Large intestine (tissue), 12 donors: ENCODE measurements at places on chromosomes 5 and 9.
A peak's percentile ranks its signal among the peaks of the same experiment; 100 is the strongest.

GRCh38 chr5:175747539-175748060, 89.7 kb downstream of the HRH2 start:
- DNase-seq: no peak

- no peak for DNase-seq
Measured at GRCh38 chr5:126093718-126094117, 329.5 kb upstream of the GRAMD2B start.

DNA sequence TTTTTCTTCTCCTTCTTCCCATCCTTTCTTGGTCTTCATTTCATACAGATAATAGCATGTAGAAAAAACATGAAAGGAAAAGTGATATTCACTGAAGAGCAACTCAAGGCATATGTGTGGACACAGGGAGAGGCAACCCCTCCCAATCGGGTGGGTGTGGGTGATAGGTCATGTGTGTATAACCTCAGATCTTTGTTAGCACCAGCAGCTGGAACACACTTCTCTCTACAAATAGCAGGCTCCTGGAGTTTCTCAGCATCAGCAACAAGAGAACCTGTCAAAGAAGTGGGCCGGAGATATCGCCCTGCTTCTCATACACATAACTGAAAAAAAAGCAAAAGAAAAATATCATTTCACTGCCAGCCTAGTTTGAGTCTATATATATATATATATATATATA, 426.4 kb downstream of the DTWD2 start:
- no peak for DNase-seq

DNA sequence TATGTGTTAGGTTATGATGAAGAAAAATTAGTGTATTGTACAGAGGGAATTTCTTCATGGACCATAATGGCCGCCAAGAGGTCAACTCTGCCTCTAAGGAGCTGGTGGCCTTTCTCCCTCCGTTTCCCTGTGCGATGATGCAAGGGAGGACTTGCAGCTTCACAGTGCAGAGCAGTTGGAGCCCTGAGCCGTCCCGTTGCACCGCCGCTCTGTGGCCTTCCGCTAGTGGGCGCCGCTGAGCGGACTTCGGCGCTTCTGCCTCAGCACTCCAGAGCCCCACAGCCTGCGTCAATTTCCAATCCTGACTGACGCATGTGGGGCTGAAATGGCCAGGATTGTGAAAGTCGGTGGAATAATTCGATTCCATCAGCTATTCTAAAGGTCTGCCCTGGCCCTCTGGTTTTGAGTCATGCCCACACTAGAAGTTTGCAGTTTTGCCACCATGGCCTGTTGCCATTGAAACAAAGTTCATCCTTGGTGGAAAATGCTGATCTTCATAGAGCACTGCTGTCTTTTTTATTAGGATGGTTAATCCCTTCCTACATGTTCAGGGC, 22.7 kb upstream of the LECT2 start:
- DNase-seq: peak; percentile 68

DNA sequence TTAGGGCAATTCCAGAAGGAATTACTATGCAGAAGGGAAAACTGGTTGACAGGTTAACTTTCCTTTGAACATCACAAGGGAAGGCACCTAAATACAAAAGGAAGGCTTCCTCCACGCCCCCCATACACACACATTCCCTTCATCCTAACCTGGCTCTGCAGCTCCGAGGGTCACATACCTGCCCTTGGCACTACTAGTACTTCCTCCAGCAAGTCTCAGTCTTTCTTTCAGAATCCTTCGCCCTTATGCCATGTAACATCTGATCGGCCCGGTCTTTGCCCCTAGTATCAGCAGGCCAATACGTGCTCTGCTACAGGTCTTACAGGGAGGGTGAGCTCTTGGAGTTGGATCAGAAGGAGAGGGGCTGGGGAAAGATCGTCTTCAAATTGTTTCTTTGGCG, 1.6 kb upstream of the MARCHF6 start:
- DNase-seq: peak; percentile 54

- DNase-seq: no peak
Measured at GRCh38 chr5:100424787-100425186, 110.4 kb upstream of the FAM174A start.

DNA sequence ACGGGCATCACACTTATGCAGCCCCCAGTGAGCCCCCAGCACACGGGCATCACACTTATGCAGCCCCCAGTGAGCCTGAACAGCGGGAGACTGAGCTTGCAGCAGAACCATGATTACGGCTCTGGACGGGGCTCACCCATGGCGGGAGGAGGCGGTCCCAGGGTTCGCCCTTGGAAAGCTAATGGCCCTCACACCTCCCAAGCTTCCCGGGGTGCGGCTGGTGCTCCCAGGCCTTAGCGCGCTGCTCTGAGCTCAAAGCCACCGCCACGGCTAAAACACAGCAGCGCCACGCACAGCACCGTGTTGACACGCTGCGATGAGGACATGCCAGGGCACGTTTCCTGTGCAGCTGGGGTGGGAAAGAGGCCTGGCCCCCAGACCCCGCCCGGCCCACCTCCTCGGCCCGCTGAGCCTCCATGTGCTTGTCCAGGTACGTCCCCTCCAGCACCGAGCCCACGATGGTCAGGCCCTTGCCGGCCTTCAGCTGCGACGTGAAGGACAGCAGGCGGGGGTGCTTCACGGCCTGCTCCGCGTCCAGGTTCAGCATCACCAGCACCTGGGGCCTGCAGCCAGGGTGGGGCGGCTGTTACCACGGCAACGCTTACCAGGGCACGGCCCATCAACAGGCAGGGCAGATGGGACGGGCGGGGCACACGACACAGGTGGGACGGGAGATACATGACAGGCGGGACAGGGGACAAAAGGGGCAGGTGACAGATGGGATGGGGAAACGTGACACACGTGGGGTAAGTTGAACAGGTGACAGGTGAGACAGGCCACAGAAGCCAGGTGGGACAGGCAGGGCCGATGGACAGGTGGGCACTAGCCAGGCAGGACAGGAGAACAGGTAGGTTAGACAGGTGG, 38.4 kb downstream of the SLC12A7 start:
- DNase-seq: peak; percentile 61

DNA sequence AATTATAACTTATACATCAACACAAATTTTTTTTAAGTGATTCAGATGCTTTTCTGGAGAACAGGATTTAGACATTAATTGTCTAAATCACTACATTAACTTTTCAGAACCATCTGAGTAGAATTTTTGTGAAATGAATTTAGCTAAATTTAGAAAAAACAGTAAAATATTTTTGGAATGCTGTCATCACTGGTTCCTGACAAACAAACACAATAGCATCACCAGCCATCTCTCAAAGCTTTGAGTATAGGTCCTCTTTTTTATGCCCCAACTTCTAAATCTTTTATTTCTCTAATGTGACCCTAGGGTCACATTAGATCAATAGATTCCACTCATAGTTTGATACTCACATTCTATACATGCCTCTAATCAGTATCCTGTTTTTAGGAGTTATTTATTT, 104.6 kb downstream of the PRR16 start:
- DNase-seq: no peak

DNA sequence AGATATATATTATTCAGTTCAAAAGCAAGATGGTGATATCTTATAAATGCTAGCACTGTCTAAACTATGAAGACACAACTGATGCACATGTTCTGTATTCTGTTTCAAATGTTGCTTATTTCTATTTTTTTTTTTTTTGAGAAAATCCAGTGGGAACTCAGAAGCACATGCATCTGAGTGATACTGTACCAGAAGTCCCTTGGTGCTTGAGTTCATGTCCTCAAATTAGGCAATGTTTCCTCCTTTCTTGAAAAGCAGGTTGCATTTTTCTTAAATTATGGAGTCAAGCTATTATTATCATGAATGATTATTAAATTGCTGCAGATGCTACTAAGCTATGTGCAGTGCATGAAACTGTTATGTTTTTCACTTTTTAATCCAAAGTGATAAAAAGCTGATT, 70.4 kb downstream of the CAMK4 start:
- no peak for DNase-seq

GRCh38 chr5:40606077-40606765, 73.5 kb upstream of the PTGER4 start:
- DNase-seq: no peak

DNA sequence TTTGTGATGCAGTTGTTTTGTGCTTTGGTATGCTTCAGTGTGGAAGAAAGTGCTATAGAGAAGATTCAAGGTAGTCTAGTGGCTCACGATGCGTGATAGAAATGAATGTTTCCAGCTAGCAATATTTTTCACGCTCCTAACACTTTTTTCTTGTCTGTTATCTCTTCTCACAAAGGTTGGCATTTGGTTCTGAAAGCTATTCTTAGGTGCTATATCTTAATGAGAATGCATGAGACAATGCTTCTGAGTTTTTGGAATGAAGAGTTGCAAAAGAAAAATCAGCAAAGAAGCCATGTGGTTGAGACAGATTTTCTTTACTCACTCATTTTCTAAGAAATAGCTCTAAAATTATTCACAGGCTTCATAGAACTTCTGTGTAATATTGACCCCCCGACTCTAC, 122.6 kb downstream of the PDE8B start:
- DNase-seq: no peak

DNA sequence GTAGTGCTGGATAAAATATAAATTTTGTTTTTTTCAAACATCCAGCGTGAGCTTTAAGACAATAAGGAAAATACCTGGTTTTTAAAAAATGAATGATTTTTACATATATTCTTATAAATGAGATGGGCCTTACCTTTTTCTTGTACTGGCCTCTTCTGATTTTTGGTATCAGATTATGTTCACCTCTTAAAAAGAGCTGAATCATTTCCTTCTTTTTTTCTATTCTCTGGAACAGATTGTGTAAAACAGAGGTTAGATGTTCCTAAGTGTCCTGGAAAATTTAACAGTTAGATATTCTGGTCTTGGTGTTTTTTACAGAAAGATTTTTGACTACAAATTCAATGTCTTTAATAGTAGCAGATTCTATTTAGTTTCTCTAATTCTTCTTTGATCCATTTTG, 74.6 kb downstream of the NDUFAF2 start:
- no peak for DNase-seq

DNA sequence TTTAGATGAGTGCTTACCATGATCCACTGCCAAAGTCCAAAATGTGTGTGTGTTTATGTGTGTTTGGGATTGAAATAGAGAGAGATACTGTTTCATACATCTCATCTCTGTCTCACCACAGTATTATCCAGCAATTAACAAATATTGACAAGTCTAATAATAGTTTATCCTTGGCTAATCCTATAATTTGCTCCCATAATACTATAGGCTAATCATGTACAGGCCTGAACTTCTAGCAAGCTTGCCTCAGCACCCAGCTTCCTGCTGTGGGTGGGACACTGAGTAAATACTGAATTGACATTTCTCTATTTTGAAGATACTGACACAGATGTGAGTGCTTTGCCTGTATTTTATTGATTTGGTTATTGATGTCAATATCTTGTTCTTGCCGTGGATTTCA, 35.3 kb upstream of the KCNV2 start:
- no peak for DNase-seq

- no peak for DNase-seq
Measured at GRCh38 chr5:73327908-73328455, 120.6 kb downstream of the FOXD1 start.

DNA sequence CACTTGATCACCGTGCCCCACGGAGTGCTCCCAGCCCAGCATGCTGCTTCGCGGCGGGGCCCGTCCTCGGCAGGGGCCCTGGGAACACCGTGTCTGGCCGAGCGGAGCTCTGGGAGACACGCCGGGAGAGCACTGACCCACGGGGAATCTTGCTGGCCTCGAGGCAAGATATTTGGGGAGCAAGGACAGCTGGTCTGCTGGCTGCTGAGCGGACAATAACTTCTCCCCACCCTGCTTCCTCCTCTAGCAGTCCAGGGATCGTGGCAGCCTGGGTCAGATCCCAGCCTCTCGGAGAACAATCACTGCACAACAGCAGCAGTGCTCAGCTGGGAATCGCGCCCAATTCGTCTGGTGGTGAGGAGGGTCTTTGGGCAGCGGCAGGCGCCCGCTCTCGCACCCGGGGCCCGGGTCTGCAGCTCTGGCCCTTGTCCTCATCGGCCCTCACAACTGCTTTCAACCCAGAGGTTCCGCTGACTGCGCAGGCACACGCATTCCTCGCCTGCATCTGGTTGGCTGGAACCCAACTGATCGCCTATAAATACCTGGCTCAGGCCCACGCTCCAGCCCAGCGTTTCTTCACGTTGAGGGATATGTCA, 43.4 kb downstream of the DBH start:
- no peak for DNase-seq

DNA sequence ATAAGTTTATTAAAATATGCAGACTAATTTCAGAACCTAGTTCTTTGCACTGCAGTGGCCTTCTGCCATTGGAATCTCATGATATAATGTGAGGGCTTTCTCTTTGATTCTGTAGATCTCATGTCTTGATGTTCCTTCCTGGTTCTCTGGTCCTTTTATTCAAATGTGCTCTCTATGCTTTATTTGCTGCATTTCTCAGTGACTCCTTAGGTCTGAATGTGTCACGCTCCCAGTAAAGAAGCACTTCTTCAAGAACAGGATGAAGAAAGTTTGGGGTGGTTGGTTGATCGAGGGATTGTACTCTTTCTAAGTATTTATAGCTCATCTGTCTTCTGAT, 122.6 kb downstream of the GDNF start:
- no peak for DNase-seq

DNA sequence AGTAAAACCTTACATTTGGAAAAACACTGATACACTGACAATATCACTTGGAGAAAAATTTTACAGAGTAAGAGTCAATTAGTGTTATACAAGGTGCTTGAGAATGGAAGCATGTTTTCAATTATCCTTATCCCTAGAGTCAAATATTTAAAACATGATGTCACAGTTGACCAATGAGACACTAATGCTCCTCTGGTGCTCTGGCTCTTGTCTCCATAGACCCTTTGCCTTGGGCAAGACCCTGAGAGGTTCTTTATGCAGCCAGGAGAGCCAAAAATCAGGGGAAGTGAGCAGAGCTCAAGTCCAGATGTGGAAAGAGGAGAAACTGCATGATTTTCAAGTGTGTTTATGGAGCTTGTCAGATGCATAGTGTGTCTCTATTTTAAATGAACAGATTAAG, 153.9 kb downstream of the MARCHF11 start:
- DNase-seq: no peak

- DNase-seq: no peak
Measured at GRCh38 chr5:16866273-16866672, 69.8 kb downstream of the MYO10 start.

DNA sequence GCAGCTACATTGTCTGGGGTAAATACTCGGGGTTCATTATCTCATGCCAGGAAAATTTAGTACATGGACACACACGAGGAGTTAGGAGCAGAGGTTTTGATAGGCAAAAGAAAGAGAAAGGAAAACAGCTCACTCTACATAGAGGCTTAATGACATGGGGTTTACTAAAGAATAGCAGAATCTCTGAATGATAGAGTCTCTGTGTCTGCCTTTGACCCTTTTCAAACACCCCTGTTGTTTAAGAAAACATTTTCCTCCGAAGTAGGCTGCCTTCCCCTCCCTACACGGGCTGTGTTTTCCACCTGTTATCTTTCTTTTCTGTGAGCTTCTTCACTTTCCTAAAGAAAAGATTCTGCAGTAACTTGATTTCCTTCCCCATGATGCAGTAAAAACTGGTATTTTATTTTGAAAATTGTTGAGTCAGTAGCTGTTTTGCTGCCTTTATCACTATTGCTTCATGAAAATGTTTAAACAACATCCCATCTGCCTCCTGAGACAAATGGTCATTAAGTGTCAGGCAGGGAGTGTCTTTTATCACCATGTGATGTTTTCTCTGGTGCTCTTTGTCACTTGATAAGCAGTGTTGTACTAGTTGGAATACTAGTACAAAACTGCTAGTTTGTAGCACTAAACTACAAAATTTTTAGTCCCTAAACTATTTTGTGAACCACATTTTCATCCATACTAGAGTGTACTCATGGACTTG, 76.6 kb downstream of the PPIC start:
- peak; percentile 55 for DNase-seq

- DNase-seq: no peak
Measured at GRCh38 chr5:6261256-6261655, 117.1 kb downstream of the MED10 start.
